ENCODE measurements at places on chromosomes 16 and 17. TPM values are rescaled to one million over a fixed set of nuclear protein-coding genes. Genes with fewer than 3 reads are reported as not detected.

GRCh38 chr16:590815-591200 is 942 bp downstream of the RAB40C start:
- H3K36me3 ChIP-seq = no peaks in the 10 kb centered on the region
- peaks cover 71% of the 10 kb centered on the region for H3K4me1 ChIP-seq
- peak overlapping the region; percentile 93 for H3K27ac ChIP-seq
- H3K4me3 ChIP-seq = peak overlapping the region; percentile 91
- DNase-seq = no peak

DNA sequence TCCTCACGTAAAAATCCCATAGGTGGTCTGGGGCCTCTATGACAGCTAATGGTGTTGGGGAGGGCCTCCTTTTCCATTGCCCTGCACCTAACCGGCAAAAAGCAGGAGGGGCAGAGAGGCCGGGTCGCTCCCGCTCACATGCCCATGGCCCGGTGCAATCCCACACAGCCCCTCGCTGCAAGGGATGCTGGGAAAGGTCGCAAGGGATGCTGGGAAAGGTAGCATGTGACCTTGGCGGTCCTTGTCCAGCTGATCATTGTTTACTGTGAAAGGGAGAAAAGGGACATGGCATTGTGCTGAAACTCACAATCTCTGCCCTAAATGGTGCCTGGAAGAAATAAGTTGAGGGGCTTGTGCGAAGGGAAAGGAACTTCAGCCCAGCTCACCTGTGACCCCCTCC is 10.0 kb downstream of the DEF8 start:
- no peaks in the 10 kb centered on the region for H3K36me3 ChIP-seq
- no peak overlapping the region for H3K27ac ChIP-seq
- H3K4me3 ChIP-seq = no peak overlapping the region
- no peaks in the 10 kb centered on the region for H3K27me3 ChIP-seq
- no peak for DNase-seq

DNA sequence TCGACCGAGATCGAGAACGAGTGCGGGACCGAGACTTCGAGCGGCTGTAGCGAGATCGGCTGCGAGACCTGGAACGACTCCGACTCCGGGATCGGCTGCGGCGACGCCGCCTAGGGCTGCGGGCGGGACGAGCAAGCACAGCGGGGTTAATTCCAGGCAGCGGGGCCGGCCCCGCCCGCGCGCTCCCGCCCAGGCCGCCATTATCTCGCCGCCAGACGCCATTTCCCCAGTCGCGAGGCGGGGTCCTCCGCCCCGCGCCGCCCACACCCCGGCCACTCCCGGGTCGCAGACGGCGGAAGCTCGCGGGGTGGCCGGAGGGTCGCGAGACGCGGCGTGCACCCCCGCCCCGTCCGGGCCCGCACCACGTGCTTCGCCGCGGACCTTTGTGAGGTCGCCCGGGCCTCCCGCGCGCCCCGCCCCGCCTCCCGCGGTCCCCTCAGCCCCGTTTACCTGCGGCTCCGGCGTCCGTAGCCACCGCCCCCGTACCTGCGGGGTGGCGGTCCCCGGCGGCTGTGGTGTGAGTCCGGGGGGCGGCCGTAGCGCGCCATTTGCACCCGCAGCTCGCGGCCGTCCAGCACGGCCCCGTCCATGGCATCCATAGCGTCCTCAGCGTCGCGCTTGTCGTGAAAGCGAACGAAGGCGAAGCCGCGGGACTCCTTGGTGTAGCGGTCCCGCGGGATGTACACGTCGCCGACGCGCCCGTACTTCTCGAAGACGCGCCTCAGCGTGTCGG is 616 bp downstream of the SRSF2 start:
- peaks cover 3% of the 10 kb centered on the region for H3K36me3 ChIP-seq
- H3K27me3 ChIP-seq = no peaks in the 10 kb centered on the region
- DNase-seq = peak; percentile 54
- peak overlapping the region; percentile 99 for H3K27ac ChIP-seq

DNA sequence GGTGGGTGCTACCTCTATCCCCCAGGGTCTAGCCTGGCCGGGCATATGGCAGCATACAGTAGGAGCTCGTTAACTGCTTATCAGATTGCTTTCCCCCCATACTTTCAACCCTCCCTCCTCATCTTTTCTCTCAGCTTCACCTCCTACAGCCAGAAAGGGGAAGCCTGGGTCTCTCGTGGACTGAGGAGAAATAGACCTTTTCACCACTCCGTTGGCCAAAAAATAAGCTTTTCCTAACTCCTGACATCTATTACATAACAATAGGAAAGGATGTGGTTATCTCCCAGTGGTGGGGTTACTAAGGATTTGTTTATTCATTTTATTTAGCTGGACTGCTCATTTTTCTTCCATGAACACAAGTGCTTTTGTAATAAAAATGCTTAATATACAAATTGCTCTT is 9.0 kb upstream of the CXCL16 start:
- no peaks in the 10 kb centered on the region for H3K36me3 ChIP-seq
- H3K4me1 ChIP-seq = no peaks in the 10 kb centered on the region
- no peak overlapping the region for H3K27ac ChIP-seq
- H3K27me3 ChIP-seq = peaks cover 57% of the 10 kb centered on the region
- H3K4me3 ChIP-seq = no peak overlapping the region
- DNase-seq = no peak

DNA sequence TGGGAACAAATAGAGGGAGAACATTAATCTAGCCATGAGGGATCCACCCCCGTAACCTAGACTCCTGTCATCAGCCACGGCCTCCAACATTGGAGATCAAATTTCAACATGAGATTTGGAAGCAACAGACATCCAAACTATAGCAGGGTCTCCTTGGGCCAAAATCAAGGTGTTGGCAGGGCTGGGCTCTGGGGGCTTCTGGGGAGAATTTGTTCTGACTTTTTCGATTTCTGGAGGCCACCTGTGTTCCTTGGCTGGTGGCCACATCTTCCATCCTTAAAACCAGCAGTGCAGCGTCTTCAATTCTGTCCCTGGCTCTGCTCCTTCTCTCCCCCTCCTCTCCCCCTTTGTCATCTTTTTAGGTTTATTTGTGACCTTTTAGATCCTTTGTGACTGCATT is 546.2 kb downstream of the WWOX start:
- no peaks in the 10 kb centered on the region for H3K27me3 ChIP-seq
- H3K36me3 ChIP-seq = no peaks in the 10 kb centered on the region
- no peaks in the 10 kb centered on the region for H3K4me1 ChIP-seq
- no peak overlapping the region for H3K27ac ChIP-seq
- no peak for DNase-seq
- H3K4me3 ChIP-seq = no peak overlapping the region

GRCh38 chr17:83101805-83102480 is 22.5 kb downstream of the METRNL start:
- H3K27ac ChIP-seq = no peak overlapping the region
- no peak for DNase-seq
- no peaks in the 10 kb centered on the region for H3K36me3 ChIP-seq
- H3K4me1 ChIP-seq = peaks cover 41% of the 10 kb centered on the region

DNA sequence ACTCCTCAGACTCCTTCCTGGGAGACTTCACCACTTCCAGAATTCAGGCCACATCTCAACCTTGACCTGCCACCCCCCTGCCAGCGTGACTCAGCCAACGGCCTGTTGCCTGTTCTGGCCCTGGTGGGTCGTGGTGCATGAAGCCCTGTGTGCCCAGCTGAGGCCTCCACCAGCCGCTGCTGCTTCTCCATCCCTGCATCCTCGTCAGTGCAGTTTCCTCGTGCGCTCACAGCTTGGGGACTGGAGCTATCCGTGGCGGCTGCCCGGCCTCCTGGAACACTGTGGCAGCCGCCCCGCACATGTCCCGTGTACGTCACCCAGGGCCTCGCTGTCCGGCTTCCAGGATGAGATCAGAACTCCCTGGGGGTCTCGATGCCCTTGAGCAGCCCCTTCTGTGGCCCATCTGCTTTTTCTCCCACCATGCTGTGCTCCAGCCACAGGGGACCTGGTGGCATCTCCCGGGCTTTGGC is 8.0 kb upstream of the TEDC2 start:
- no peak overlapping the region for H3K4me3 ChIP-seq
- no peak overlapping the region for H3K27ac ChIP-seq
- H3K36me3 ChIP-seq = no peaks in the 10 kb centered on the region
- no peaks in the 10 kb centered on the region for H3K27me3 ChIP-seq
- no peaks in the 10 kb centered on the region for H3K4me1 ChIP-seq

- peak overlapping the region; percentile 94 for H3K27ac ChIP-seq
- H3K27me3 ChIP-seq = no peaks in the 10 kb centered on the region
- H3K4me1 ChIP-seq = peaks cover 96% of the 10 kb centered on the region
- H3K4me3 ChIP-seq = no peak overlapping the region
- H3K36me3 ChIP-seq = no peaks in the 10 kb centered on the region
- no peak for DNase-seq
These were observed 6.6 kb upstream of the NR1D1 start for GRCh38 chr17:40106760-40107521.

- H3K4me1 ChIP-seq = peaks cover 13% of the 10 kb centered on the region
- H3K36me3 ChIP-seq = peaks cover 36% of the 10 kb centered on the region
- H3K27me3 ChIP-seq = no peaks in the 10 kb centered on the region
- peak overlapping the region; percentile 70 for H3K27ac ChIP-seq
- H3K4me3 ChIP-seq = no peak overlapping the region
- no peak for DNase-seq
These were observed 14.1 kb downstream of the CFAP20 start for GRCh38 chr16:58114827-58115825.

DNA sequence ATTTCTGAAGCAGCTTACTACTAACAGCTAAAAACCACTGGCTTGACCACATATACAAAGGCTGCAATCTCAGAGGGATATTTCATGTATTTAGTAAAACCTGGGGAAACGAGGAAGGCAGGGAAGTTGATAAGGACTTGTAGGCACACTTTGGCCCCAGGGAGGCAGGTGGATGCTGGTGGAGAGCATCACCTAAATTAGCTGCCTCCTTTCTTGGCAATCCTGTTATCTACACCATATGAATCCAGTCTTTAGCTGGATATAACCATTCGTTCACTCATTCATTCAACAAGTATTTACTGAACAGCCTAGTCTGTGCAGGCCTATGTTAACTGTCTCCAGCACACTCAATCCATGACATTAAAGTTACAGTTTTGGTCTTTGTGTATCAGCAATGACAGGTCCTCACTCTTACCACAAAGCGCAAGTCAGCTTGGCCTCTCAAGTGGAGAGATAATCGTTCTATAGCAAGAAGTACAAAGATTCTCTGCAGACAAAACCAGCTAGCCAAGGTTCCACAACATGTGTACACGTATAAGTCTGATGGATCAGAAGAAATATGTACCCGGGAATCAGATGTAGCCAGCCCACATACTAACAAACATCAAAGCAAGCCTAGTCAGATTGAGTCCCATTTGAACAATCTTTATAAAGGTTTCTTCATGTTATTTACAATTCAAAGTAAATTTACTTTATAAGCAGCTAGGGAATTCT is 10.8 kb downstream of the MRPS23 start:
- H3K27me3 ChIP-seq = no peaks in the 10 kb centered on the region
- no peak overlapping the region for H3K4me3 ChIP-seq
- peak overlapping the region; percentile 88 for H3K27ac ChIP-seq
- peaks cover 58% of the 10 kb centered on the region for H3K4me1 ChIP-seq
- no peak for DNase-seq

DNA sequence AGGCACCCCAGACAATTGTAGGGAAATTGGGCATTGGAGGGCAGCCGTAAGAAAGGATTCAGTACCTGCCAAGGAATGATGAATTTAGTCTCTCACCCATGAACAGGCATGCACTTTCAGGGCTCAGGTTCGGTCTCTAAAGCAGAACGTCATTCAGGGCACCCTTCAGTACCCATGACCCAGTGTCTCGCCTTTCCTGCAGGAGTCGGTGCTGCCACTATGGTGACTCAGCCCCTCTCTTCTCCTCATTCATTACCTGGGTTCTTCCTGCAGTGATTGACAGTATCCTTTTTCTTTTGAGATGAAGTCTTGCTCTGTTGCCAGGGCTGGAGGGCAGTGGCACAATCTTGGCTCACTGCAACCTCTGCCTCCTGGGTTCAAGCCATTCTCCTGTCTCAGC is 8.4 kb downstream of the SOST start:
- H3K27ac ChIP-seq = no peak overlapping the region
- no peaks in the 10 kb centered on the region for H3K4me1 ChIP-seq
- no peaks in the 10 kb centered on the region for H3K36me3 ChIP-seq
- peaks cover 8% of the 10 kb centered on the region for H3K27me3 ChIP-seq
- H3K4me3 ChIP-seq = no peak overlapping the region

GRCh38 chr17:65589321-65589720 is 27.9 kb upstream of the AXIN2 start:
- H3K27me3 ChIP-seq = no peaks in the 10 kb centered on the region
- H3K36me3 ChIP-seq = no peaks in the 10 kb centered on the region
- peaks cover 10% of the 10 kb centered on the region for H3K4me1 ChIP-seq
- H3K27ac ChIP-seq = no peak overlapping the region
- no peak for DNase-seq

DNA sequence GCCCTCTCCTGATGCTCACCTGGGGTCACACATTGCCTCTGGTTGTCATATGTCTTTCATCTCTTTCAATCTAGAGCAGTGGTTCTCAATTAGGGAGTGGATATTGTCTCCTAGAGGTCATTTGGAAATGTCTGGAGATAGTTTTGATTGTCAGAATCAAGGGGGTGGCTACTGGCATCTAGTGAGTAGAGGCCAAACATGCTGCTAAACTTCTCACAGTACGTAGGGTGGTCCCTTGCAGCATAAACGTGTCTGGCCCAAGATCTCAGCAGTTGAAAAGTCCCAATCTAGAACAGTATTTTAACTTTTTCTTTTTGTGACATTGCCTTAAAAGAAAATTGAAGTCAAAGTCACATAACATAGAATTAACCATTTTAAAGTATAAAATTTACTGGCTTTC is 30.5 kb upstream of the SLC5A10 start:
- DNase-seq = no peak
- no peak overlapping the region for H3K4me3 ChIP-seq
- H3K27me3 ChIP-seq = no peaks in the 10 kb centered on the region
- H3K4me1 ChIP-seq = peaks cover 9% of the 10 kb centered on the region

- no peak for DNase-seq
- H3K27me3 ChIP-seq = no peaks in the 10 kb centered on the region
- H3K4me3 ChIP-seq = no peak overlapping the region
- no peaks in the 10 kb centered on the region for H3K36me3 ChIP-seq
These were observed 10.0 kb upstream of the CFDP1 start for GRCh38 chr16:75443298-75443697.

- no peak for DNase-seq
- no peaks in the 10 kb centered on the region for H3K36me3 ChIP-seq
- no peak overlapping the region for H3K27ac ChIP-seq
- peaks cover 15% of the 10 kb centered on the region for H3K4me1 ChIP-seq
- no peaks in the 10 kb centered on the region for H3K27me3 ChIP-seq
- H3K4me3 ChIP-seq = no peak overlapping the region
These were observed 7.1 kb downstream of the HAS3 start for GRCh38 chr16:69112285-69113129.

GRCh38 chr16:57411362-57411976 is 6.9 kb downstream of the CCL17 start:
- no peaks in the 10 kb centered on the region for H3K27me3 ChIP-seq
- DNase-seq = no peak
- H3K4me3 ChIP-seq = no peak overlapping the region
- peaks cover 2% of the 10 kb centered on the region for H3K4me1 ChIP-seq
- H3K27ac ChIP-seq = no peak overlapping the region

GRCh38 chr17:61063528-61063927 is 336.1 kb upstream of the TBX2 start:
- DNase-seq = no peak
- no peak overlapping the region for H3K4me3 ChIP-seq
- no peak overlapping the region for H3K27ac ChIP-seq
- peaks cover 18% of the 10 kb centered on the region for H3K4me1 ChIP-seq
- H3K36me3 ChIP-seq = no peaks in the 10 kb centered on the region
- no peaks in the 10 kb centered on the region for H3K27me3 ChIP-seq

- H3K4me1 ChIP-seq = no peaks in the 10 kb centered on the region
- H3K36me3 ChIP-seq = no peaks in the 10 kb centered on the region
- H3K27me3 ChIP-seq = no peaks in the 10 kb centered on the region
- DNase-seq = no peak
- H3K27ac ChIP-seq = no peak overlapping the region
These were observed 126.4 kb downstream of the SALL1 start for GRCh38 chr16:51024703-51025102.

The C17orf50 gene
- total RNA-seq = not detected

The TSPOAP1 gene
- 0.72 TPM for total RNA-seq

The TBC1D26 gene
- total RNA-seq = 0.25 TPM

The ZNF652 gene
- total RNA-seq = 46.0 TPM

The ENPP7 gene
- not detected for total RNA-seq

The KRT31 gene
- 0.53 TPM for total RNA-seq

Measured in gastrocnemius medialis (tissue), 4 donors.